Stimulated activated CD8-positive, alpha-beta memory T cell treated with anti-CD3 and anti-CD28 coated beads, Interleukin-15, amount 100 ng/mL, for 48 hours (primary cell): ENCODE measurements at places on chromosomes 1 and 21.

- no peak for DNase-seq
These were observed 113.9 kb downstream of the PEX14 start for GRCh38 chr1:10588640-10589039.

- DNase-seq: no peak
These were observed 192.2 kb upstream of the NRIP1 start for GRCh38 chr21:15256996-15257395.

DNA sequence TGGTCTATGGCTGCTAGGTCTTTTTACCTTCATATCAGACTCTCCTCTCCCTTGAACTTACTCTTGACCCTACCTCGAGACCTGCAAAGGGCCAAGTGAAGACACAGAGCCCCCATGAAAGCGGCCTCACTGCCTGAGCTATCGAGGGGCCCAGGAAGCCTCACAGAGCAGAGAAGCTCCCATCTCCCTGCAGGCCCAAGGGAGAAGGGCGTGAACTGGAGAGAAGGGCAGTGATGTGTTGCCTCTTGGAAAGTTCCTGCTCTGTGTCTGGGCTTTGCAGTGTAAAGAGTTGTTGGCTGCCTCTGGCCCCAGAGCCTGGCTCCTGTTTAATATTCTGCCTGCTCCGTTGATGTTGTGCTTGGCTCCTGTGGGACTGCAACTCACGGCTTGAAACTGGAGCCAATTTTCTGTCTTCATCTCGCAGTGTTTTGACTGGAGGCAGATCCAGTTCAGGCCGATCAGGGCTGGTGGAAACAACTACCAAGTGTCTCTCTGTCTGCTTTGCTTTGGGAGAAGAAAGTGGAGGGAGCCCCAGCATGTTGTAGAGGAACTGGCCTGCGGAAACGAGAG lies 4.3 kb downstream of the SERTAD4 start:
- DNase-seq: no peak

DNA sequence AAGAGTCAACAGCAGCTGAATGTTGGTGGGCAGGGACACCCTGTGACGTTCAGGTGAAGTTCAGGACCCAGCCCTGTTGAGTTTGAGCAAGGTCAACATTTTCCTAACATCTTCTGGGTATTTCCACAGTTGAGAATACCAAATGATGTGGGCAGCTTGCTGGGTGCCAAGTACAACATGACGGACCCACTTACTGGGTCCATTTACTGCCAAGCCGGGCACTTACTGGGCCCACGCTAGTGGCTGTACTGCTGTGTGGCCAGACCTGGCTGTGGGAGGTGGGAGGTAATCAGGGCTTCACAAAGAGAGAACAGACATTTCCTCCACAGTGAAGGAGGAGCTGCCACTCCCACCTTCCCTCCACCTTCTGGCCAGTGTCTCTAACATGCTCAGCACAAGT lies 99.2 kb downstream of the PSMG1 start:
- DNase-seq: no peak

DNA sequence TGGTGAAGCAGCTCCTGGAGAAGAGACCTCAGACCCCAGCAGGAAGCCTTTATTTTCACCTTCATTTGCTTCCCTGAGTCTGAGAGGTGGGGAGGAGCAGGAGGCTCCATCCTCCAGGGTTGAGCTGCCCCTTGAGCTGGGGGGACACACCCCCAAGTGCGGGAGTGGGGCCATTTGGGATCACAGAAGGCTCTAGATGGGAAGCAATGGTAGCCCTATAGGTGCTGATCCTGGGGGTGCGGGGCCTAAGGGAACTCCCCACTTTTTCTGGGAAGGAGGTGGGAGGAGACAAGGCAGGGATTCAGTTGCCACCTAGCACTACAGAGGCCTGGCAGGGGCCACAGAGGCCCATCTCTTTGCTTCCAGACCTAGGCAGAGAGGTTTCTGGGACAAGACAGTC lies 247.9 kb upstream of the CSF3R start:
- no peak for DNase-seq

DNA sequence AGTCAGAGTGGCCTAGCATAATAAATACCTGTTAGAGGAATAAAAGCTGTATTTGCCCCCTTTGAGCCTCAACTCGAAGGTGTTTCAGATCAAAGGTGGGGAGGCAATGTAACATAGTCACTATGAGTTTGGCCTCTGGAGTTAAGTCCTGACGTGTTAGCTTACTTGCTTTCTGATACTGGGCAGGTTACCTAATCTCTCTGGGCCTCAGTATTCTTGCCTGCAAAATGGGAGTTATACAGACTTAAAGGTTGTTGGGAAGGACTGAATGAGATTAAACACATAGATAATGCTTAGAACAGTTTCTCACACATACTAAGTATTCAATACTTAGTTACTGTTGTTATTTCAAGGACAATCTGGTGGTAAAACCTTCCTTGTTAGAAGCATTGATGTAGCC lies 15.5 kb downstream of the RNF220 start:
- DNase-seq: no peak

GRCh38 chr1:41427916-41428737 lies 56.4 kb downstream of the EDN2 start:
- no peak for DNase-seq

- no peak for DNase-seq
These were observed 65.9 kb downstream of the GRIK1 start for GRCh38 chr21:29873908-29874307.

- DNase-seq: no peak
These were observed 39.8 kb downstream of the LHX4 start for GRCh38 chr1:180269645-180270529.

DNA sequence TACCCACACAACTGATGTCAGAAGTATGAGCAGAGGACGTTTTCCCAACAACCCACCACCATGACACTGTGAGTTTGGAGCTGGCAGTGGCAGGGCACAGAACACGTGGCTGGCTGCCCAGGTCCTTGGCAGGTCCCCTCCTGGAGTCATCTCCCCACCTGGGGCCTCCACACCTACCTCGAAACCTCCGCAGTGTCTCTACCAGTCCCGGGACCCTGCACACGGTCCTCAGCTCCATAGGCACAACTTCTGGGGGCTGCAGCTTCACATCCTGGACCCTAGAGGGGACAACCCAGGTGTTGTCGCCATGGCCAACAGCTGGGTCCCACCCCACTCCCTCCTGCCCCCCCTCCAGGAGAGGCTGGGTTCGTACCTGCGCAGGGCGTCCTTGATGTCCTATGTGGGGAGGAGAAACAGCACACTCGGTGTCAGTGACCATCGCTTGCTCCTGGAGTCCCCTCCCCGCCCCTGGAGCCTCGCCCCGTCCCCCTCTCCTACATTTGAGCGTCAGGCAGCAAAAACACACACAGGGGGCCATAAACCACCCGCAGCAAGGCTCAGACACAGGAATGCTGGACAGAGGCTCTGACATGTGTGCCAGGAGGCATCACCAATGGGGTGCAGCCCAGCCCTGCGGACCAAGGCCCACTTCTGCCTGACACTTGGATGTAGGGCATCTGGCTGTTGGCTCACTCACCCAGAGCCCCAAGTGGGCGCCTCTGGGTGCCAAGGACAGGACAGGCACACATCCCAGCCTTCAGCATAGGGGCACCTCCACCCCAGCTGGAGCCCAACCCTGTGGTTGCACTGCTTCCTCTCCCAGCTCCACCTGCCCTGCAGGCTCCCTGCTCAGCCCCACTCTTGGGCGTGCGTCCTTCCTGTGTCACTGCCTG lies 9.6 kb downstream of the TRIM11 start:
- DNase-seq: no peak

- DNase-seq: no peak
These were observed 184.6 kb upstream of the JUN start for GRCh38 chr1:58968360-58968952.

- no peak for DNase-seq
These were observed 83.5 kb downstream of the SYF2 start for GRCh38 chr1:25148673-25149300.

DNA sequence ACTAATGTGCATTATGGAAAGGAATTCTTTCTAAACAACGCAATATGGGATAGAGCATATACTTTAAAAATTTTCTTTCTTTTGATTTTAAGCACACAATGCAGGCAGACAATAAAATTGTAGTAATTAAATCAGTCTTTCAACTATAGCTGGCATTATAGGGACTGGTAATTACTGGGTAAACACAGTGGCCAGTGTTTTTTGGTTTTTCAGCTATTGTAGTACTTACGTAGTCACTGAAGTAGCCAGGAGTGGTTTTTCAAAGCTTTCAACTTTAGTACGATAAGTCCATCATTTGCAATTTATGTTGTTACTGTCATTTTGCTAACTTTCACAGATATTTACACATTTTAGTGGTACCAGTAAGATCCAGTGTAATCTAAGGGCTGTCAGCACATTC lies 50.6 kb downstream of the RAB3GAP2 start:
- no peak for DNase-seq

- DNase-seq: no peak
These were observed 14.5 kb downstream of the PAX7 start for GRCh38 chr1:18644973-18645746.

DNA sequence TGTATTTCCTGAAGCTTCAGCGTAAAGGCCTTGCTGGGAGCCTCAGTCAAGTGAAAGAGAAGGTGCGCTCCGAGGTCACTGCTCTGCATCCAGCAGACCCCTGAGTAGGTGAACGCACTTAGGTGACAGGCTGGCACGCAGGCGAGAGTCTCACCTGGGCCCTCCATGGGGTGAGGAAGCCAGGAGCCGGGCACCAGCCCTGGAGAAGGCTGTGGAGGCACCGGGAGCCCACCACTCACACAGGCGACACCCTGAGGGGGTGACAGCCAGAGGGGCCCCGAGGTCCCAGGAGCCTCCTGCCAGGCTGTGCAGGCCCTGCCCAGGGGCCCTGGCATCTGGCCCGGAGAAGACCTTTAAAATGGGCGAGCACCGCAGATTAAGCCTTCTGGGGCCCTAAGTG lies 67.6 kb downstream of the ARHGEF16 start:
- DNase-seq: no peak

GRCh38 chr1:91754348-91754747 lies 131.6 kb downstream of the TGFBR3 start:
- DNase-seq: no peak

DNA sequence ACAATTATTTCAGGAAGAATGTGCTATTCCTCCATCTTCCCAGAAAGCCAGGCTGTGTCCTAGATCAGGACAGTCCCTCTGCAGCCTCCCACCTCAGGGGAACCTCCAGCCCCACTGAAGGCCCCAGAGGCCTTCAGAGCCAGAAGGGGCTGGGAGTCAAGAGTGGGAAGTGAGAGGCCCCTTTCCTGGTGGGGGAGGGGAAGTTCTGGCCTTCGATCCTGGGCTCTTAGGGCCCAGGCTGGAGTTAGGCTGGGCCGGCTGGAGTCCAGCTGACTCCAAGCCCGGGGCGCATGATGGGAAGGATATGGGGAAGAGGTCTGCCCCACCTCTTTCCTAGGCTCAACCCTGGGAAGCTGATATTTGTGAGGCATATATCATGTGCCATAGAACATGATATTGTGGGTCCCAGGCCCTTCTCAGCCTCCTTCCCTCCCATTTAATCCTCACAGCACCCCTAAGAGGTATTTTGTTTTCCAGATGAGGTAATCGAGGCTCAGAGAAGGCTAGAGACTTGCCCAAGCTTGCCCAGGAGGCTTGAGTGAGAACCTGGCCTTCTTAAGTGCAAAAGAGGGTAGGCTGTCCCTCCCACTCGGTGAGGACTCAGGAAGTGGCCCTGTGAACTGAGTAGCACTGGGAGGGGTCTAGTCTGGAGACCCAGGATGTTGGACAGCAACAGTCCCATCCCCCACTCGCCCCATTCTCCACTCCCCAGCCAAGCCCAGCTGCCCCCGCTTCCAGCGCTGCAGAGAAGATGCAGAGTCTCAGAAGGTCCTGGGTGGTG lies 18.6 kb upstream of the HSPG2 start:
- no peak for DNase-seq

DNA sequence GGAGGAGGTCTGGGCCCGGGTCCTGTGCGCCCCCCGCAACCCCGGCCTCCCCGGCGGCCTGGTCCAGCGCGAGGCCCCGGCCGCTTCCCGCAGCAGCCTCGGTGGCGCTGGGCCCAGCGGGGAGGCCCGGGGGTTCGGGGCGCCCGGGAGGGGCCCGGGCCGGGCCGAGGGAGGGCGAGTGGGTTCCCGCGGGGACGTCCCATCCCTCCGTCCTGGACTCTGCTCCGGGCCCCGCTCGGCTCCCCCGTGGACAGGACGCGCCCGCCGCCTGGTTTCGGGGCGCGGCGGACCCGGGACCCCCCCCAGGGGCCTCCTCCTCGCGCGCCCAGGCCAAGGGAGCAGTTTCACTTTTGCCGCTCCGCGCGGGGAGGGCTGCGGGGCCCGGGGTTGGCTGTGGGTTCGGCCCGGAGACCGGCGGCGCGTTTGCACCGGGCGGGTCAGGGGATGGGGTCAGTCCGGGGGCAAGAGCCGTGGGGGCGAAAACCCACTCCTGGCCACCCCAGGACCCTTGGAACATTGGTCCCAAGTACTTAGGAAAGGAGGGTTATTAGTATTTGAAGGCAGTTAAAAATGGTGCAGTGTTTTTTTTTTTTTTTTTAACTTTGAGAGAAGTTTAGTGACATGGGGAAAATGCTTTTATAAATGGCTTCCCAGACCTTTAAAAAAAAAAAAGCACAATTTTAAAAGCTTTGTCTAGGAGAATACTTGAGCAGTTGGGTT lies 677 bp downstream of the AGPAT3 start:
- DNase-seq: no peak

- no peak for DNase-seq
These were observed 1122.5 kb downstream of the NCAM2 start for GRCh38 chr21:22120616-22121266.

DNA sequence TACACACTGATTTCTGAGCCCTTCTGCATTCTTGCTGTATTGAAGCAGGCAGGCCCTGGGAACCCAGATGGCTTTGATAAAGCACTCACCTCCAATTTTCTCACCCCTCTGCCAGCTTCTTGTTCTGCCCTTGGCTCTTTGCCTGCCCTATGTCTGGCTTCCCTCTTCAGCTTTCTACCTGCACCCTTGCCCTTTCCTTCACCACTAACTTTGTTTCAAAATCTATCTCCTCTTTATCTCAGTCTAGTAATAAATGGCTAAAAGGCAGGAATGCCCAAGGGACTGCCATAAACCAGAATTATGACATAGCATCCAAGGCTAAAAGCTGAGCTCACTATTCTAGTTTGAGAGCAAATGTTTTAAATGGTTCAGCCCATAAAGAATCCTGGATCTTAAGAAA lies 178.7 kb downstream of the TNR start:
- DNase-seq: no peak

GRCh38 chr1:158283965-158284364 lies 5.8 kb upstream of the CD1C start:
- no peak for DNase-seq

GRCh38 chr1:84726593-84727499 lies 36.6 kb upstream of the SSX2IP start:
- no peak for DNase-seq

- no peak for DNase-seq
These were observed 41.8 kb upstream of the C1orf198 start for GRCh38 chr1:230909974-230910754.

GRCh38 chr21:23853796-23854379 lies 1753.4 kb downstream of the MRPL39 start:
- no peak for DNase-seq

DNA sequence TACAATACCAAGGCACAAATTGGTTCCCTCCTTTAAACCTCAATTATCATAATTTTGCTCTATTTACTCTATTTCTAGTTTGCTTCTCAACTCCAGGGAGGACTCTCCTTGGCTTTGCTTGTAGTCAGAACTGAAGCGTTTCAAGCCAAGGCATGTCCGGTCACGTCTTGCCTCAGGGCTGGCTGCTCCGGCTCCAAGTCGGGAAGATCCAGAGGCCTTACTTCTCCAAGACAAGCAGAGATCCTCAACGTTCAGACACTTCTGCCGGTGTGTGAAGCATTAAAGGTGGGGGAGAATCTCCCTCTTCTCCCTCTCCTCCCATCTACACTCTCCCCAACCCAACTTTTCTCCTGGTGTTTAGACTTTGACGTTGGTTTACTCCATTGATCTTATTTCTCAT lies 7.2 kb upstream of the HHAT start:
- DNase-seq: no peak

GRCh38 chr1:225891229-225891972 lies 2.5 kb upstream of the LEFTY1 start:
- DNase-seq: no peak
